ENCODE measurements at places on chromosomes 5 and 9. TPM values are rescaled to one million over a fixed set of nuclear protein-coding genes. Genes with fewer than 3 reads are reported as not detected.

DNA sequence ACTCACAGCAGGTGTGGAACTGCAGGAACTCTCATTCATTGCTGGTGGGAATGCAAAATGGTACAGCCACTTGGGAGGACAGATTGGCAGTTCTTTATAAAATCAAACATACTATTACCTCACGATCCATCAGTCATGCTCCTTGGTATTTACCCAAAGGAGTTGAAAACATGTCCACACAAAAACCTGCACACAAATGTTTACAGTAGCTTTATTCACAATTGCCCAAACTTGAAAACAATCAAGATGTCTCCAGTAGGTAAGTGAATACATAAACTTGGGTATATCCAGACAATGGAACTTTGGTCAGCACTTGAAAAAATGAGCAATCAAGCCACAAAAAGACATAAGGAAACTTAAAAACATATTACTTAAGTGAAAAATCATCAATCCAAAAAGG is 215.5 kb downstream of the IRX1 start:
- H3K27me3 ChIP-seq, result no peaks in the 10 kb centered on the region
- H3K4me3 ChIP-seq, result no peak overlapping the region
- no peak overlapping the region for H3K27ac ChIP-seq
- no peaks in the 10 kb centered on the region for H3K4me1 ChIP-seq

GRCh38 chr5:143216211-143216610 is 187.3 kb downstream of the NR3C1 start:
- no peak for DNase-seq
- no peak overlapping the region for H3K4me3 ChIP-seq
- no peaks in the 10 kb centered on the region for H3K27me3 ChIP-seq
- no peaks in the 10 kb centered on the region for H3K36me3 ChIP-seq
- no peak overlapping the region for H3K27ac ChIP-seq

- H3K4me3 ChIP-seq, result no peak overlapping the region
- H3K27me3 ChIP-seq, result peaks cover 9% of the 10 kb centered on the region
- DNase-seq, result no peak
- H3K27ac ChIP-seq, result no peak overlapping the region
- H3K4me1 ChIP-seq, result no peaks in the 10 kb centered on the region
- H3K36me3 ChIP-seq, result no peaks in the 10 kb centered on the region
Observed at GRCh38 chr5:1168796-1169195, 32.6 kb upstream of the SLC6A19 start.

- H3K27ac ChIP-seq, result no peak overlapping the region
- no peaks in the 10 kb centered on the region for H3K36me3 ChIP-seq
- H3K27me3 ChIP-seq, result no peaks in the 10 kb centered on the region
- no peak for DNase-seq
- H3K4me3 ChIP-seq, result no peak overlapping the region
Observed at GRCh38 chr5:74131250-74131649, 505.3 kb downstream of the ARHGEF28 start.

GRCh38 chr9:72464857-72465592 is 56.4 kb upstream of the TMC1 start:
- no peak for DNase-seq
- no peaks in the 10 kb centered on the region for H3K27me3 ChIP-seq
- H3K36me3 ChIP-seq, result no peaks in the 10 kb centered on the region
- H3K27ac ChIP-seq, result no peak overlapping the region
- H3K4me1 ChIP-seq, result no peaks in the 10 kb centered on the region

DBH gene
- not detected for total RNA-seq

CSF2 gene
- not detected for total RNA-seq

FCN1 gene
- total RNA-seq, result 6.9 TPM

All from sigmoid colon (tissue), 7 donors.